ENCODE measurements at places on chromosomes 1 and 21.
A peak's percentile ranks its signal among the peaks of the same experiment; 100 is the strongest.

GRCh38 chr1:2473198-2473597, 2.9 kb upstream of the PLCH2 start:
- DNase-seq: no peak

- no peak for DNase-seq
Observed at GRCh38 chr1:159937054-159937750, 8.2 kb downstream of the IGSF9 start.

- DNase-seq: no peak
Observed at GRCh38 chr1:226946841-226947240, 6.7 kb downstream of the COQ8A start.

- peak; percentile 11 for DNase-seq
Observed at GRCh38 chr1:245310571-245311531, 156.1 kb downstream of the KIF26B start.

- no peak for DNase-seq
Observed at GRCh38 chr1:232143315-232143886, 486.5 kb downstream of the SIPA1L2 start.

GRCh38 chr1:32066489-32066873, 6.3 kb upstream of the TMEM39B start:
- peak; percentile 51 for DNase-seq

DNA sequence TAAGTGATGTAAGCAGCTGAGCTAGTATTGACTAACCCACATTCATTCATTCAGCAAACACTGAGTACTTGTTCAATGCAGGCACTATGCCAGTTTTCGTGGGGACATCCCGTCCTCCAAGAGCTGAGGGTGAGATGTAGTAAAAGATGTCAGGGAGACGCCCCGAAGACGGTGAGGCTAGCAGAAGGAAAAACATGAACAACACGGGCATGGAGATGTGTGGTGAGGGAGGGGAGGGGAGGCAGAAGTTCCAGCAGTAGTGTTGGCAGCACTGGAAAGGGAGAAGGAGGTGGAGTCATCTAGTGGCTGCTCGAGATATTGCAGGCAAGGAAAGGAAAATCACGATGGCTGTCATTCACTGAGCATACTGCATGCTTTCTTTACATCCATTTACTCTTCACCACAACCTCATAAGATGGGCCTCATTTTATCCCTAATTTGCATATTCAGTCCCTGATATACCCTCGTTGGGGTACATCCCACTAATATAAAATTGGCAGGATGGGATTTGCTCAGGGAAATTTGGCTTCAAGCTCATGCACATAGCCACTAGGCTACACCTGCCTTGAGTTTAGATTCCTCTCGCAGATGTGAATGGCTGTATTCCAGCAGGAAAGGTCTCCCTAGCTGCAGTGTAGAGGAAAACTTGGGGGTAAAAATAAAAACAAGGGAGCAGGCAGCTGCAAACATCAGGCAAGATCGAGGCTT, 14.5 kb downstream of the PDZK1IP1 start:
- DNase-seq: peak; percentile 77

GRCh38 chr1:85245891-85246290, 13.6 kb downstream of the C1orf52 start:
- DNase-seq: no peak

DNA sequence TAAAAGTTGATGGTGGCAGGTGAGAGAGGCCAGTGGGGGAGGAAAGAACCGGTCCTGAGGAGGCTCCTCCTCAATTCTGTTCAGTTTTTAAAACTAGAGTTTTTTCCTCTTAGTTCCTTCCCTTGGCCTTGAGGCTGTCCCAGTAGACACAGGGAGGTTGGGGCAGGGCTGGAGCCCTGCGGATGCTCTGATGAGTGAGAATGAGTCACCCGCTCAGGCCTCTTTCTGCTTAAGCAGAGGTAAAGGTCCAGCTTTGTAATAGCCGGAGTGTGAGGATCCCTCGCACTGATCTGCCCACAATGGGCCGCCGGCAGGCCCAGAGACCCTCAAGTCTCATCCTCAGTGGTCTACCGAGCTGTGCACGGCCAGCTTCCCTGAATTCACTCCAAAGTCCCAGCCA, 49.6 kb upstream of the IRF2BP2 start:
- DNase-seq: no peak

DNA sequence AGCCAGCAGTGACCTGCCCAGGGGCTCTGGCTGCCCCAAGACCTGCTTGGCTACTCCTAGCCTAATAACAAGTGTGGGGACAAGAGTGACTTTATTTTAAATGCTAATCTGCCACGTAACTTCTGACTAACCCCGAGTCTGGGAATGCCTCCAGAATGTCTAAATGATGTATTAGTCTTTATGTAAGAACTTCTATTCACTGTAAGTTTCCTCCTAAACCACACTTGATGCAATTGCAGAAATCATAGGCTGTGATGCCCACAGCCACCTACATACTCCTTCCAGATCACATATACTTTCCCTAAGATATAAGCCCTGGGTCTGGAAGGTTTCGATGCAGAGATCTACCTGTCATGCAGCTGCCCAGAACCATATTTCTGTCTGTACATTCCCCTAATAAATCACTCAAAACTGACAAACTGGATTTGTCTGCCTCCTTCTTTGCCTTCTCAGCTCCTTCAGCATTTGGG, 5.9 kb upstream of the VPS45 start:
- no peak for DNase-seq

DNA sequence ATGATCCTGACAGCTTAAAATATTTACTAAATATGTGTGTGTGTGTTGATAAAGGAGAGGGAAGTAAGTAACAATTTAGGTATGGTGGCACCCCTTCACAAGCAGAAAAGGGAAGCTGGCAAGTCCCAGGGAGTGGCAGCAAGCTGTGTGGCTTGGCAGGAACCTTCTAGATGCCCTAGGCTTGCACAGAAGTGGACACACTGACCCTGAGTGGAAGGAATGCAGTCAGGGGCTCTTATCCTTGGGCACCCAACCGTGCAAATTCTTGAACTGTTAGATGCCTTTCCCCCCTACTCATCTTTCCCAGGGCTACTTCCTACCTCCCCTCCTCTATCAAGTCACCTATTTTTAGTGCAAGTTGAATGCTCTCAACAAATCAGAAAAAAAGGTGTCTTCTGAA, 18.9 kb downstream of the ACP6 start:
- DNase-seq: no peak

- peak; percentile 24 for DNase-seq
Observed at GRCh38 chr1:100423832-100424337, 71.6 kb downstream of the CDC14A start.

- DNase-seq: no peak
Observed at GRCh38 chr21:38645282-38645681, 147.0 kb upstream of the ERG start.

GRCh38 chr1:22804969-22805671, 94.5 kb downstream of the EPHB2 start:
- DNase-seq: no peak

GRCh38 chr1:219324629-219325367, 151.1 kb downstream of the LYPLAL1 start:
- no peak for DNase-seq

GRCh38 chr1:1353389-1354151, 4.4 kb upstream of the DVL1 start:
- no peak for DNase-seq

DNA sequence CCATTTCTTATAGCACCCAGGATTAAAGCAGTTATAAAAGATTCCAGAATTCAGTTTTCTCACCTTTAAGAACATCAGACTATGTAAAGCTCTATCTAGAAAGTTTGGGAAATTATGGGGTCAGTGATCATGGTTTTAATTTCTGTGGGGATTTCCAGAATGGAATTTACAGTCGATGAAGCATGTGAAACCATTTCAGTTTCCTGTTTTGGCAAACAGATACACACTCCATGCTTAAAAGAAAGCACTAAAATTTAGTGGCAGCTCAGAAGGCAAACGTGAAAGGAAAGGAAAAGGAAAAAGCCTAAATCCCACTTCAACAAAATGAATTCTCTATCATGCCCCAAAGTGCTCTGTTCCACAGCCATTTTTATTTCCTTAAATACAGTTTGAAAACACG, 60.4 kb downstream of the FYB2 start:
- no peak for DNase-seq

DNA sequence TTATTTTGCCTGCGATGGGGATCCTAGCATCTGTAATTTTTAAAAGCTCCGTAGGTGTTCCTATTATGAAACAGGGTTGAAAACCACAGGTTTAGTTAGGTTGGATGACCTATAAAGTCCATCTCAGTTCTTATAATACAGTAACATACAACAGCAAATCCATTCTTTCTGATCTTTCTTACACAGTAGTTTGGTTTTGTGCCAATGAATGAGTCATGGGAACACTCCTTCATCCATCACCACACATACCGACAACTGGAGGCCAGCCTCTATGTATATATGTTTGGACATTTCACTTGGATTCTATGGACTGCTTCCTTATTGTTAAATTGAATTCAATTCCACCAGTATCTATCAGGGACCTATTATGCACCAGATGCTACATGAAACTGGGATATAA, 118.4 kb upstream of the L1TD1 start:
- no peak for DNase-seq

- no peak for DNase-seq
Observed at GRCh38 chr1:179881642-179882252, 338 bp upstream of the TOR1AIP1 start.

- no peak for DNase-seq
Observed at GRCh38 chr1:46489169-46489637, 433 bp upstream of the DMBX1 start.

- DNase-seq: no peak
Observed at GRCh38 chr1:169089776-169090175, 16.7 kb upstream of the ATP1B1 start.

DNA sequence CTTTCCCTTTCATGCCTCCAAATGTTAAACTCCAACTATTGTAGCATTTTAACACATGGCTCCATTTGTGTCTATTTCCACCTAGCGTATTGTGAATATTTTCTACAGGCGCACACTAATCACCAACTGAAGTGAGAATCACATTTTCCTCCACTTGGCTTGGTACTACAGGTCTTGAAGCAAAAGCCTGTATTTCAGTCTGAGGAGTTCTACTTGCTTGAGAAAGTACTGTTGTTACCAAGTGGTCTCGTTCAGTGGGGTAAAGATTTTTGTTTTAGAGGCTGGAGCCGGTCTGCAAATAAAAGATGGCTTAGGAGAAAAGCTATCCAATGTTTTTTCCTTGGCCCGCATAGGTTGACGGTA, 550 bp upstream of the PTBP2 start:
- DNase-seq: peak; percentile 58

DNA sequence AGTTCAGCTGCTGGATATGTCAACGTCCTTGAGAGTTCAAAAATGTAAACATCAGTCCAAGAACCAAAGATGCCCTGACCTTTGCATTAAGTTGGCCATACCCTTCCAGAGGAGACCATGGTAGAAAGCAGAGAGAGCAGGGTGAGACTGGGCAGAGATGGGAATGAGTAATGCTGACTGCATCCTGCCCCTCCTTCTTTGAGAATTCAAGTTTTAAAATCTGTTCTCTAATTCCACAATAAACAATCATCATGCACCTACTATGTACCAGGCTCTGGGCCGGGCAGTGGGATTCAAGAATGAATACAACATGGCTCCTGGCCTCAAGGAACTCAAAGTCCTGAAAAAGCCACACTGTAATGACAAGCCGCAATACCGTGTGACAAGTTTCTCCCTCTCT, 3.9 kb upstream of the HAO2 start:
- DNase-seq: no peak

DNA sequence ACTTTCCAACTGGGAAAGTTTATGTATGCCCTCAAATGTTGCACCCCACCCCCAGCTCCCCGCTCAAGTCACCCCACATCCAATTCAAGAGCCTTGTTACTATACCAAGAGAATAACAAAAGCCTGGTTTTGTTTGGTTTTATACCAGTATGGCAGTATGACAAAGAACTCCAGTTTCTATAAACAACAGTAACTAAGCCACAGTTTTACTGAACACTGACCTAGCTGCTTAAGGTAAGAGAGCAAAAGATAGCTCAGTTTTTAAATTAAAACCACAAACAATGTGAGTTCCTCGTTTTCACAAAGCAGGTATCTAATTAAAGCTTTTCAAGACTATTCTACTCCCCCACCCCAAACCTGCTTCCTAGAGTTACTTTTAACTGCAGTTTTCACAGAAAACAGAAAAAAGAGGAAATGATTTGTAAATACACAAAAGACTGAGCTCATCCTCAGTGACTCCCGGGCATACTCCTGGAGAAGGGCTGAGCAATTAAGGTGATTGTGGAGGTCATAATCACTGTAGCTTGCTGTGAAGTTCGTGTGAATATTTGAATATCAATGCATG, 59.3 kb upstream of the LHX8 start:
- no peak for DNase-seq

DNA sequence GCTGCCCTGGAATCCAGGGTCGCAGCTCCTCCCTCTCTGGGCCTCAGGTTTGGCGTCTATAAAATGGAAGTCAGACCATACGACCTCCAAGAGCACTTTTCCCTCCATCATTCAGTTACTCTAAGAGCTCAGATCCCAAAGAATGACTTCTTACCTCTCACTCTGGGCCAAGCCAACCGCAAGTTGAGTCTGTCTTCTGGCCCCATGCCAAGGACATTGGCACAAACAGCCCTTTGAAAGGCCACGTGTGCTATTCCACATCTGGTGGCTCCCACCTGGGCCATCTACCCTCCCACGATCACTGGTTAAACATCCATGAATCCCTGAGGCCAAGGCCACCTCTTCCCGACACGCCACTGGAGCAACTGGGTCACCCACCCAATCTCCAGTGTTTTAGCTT, 12.4 kb downstream of the SLC2A7 start:
- DNase-seq: peak; percentile 33

GRCh38 chr1:220920967-220921366, 41.7 kb downstream of the HLX start:
- DNase-seq: no peak

GRCh38 chr1:198318085-198318484, 161.3 kb downstream of the NEK7 start:
- DNase-seq: no peak

DNA sequence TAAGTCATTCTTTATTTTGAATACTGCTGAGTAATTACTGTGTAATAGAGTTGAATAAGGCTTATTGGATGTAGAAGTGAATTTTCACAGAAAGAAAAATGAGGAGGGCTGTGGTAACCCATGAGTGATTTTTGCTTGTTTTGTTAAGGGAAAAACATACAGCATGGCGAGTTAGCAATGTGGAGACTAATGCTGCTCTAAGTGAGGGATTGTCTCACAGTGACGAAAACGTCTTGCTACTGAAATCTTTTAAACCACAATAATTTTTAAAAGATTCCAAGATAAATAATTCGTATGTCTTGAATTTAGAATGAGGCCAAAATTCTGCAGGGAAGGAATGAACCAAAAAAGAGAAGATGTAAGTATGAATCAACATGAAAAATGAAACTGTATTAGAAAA, 16.2 kb upstream of the PLA2G4A start:
- DNase-seq: no peak

DNA sequence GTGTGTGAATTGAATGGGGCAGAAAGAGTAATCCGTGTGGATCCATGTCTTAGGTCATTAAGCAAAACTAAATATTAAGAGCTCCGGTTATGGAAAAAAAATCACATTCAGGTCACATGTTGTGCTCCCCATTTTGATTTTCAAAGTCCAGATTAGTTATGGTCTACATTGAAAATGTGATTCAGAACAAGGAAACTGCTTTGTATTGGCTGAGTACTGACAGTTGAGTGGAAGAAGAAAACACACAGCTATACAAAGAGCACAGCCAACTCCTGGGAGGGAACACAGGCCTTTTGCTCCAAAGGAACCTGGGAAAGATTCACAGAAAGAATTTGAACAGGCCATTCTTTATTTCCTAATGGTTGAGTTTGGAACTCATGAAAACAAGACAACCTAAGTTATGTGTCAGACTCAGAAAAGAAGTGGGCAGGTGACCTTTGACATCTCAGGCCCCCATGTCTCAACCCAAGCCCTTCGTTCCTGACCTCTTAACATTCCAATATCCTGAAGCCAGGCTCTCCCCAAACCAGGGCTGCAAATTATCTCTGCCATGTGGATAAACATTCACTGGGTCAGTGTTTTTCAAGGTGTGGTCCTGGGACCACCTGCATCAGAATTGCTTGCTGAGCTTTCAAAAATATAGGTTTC, 159.3 kb upstream of the LMO4 start:
- no peak for DNase-seq

Data from NAMALWA (cell line).